Substantia nigra (tissue), 51 donors: ENCODE measurements at places on chromosomes 4 and X.

DNA sequence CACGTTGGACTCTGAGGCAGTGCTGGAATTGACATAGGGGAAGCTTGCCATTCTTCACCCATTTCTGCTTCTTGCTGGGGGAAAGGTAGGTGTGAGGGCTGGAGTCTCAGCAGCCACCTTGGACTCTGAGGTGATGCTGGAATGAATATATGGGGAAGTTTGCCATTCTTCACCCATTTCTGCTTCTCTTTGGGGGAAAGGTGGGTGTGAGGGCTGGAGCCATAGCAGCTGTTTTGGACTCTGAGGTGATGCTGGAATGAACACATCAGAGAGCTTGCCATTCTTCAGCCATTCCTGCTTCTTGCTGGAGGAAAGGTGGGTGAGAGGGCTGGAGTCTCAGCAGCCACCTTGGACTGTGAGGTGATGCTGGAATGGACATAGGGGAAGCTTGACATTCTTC is 115.1 kb downstream of the CRLF2 start:
- no peak for DNase-seq

- no peak for DNase-seq
Measured at GRCh38 chr4:52933738-52934137, 71.6 kb downstream of the RASL11B start.

DNA sequence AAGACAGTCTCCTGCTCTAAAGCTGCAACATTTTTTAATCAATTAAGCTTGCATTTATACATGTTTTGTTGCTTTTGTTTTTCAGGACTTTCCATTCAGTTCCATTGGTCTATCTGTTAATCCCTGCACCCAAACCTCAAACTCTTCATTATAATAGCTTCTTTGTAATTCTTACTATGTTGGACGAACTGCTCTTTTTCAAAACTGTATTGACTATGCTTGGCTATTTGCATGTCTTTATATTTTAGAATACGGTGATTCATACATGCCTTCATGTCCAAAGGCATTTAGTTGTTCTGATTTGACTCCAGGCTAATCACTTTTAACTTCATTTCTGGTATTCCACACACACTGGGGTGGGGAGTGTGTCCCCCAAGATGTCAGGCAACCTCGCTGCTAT is 14.1 kb downstream of the MAGEC1 start:
- DNase-seq: no peak

- DNase-seq: no peak
Measured at GRCh38 chr4:94237271-94237670, 29.6 kb downstream of the SMARCAD1 start.

- no peak for DNase-seq
Measured at GRCh38 chrX:4787971-4788370, 1074.5 kb upstream of the PRKX start.

GRCh38 chrX:12977761-12978204 is 2.9 kb downstream of the TMSB4X start:
- DNase-seq: no peak

DNA sequence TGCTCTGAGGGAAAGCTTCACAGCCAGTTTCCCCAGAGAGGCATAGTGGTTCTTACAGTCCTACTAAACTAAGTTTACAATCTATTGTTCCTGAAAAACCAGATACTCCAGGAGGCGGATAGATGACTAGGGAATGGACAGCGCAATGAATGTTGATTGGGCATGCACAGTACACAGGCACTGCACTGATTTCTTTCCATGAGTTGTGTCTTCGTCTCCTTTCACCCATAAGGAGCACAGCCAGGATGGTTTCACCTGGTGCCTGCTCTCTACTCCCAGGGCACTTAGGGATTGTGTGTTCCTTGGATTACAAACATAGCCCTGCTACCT is 144.9 kb downstream of the PALLD start:
- DNase-seq: no peak

GRCh38 chrX:8201896-8202331 is 30.8 kb upstream of the VCX2 start:
- DNase-seq: no peak

GRCh38 chr4:8217246-8217511 is 18.1 kb downstream of the SH3TC1 start:
- DNase-seq: no peak

DNA sequence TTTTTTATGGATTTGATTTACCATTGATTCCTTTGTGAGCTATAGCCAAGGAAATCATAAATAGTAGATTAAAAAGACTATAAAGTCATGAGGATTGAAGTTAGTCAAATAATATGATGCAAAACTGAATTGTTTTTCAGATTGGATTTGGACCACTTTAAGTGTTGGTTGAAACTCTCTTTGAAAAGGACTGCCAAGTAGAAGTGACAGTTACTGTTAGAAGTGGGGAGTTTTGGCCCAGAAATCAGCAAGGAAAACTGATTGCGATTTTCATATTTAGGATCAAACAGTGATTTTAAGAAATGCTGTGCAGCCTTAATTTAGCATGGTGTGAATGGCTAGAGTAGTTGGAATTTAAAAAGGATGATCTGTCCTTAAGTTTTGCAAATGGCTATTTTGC is 4.9 kb downstream of the ADGRL3 start:
- no peak for DNase-seq

- DNase-seq: no peak
Measured at GRCh38 chrX:1075741-1076140, 136.7 kb downstream of the CRLF2 start.

DNA sequence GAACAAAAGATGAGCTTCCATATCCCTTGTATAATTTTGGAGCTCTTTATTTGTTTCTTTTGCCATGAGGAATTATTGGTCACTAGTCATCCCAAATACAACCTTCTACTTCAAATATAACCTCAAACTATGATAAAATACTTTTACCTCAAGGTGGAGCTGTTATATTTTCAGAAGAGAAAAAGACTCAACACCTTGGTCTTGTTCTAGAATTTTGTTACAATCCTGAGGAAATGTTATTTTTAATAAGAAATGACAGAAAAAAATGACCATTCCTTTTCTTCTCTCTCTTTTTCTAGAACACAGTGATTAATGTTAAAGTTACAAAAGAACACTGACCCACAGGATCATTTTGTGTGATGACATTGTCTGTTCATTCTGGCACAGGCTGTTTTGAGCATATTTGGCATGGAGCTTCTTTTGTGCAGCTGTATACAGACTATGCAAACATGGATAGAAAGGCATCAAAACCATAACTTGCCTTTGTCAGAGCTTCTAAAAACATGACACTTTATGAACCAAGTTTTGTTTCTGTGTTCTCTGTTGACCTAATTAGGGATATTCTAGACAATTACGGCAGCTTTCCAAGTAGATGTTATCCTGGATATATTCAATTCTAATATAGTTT is 159.6 kb upstream of the CTSO start:
- DNase-seq: no peak

DNA sequence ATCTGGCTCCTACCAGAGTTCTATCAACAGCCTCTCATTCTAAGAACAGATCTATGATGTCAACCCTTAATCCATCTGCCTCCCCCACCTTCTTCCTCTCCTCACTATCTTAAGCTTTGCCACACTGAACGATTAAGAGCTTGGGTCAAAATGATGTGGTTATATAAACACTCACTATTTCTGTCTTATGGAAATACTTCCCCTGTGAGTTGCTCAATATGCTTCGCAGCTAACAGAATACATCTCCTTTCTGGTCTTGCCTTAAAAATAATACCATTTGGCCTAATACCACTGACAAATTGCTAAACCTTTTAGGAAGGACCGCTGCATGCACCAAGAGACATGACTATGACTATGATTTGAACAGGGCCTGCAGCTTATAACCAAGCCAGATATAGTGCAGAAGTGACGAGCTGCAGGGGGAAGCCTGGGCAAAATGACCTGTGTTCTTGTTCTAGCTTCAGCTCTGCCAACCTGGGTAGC is 130.9 kb downstream of the RNF150 start:
- DNase-seq: no peak

DNA sequence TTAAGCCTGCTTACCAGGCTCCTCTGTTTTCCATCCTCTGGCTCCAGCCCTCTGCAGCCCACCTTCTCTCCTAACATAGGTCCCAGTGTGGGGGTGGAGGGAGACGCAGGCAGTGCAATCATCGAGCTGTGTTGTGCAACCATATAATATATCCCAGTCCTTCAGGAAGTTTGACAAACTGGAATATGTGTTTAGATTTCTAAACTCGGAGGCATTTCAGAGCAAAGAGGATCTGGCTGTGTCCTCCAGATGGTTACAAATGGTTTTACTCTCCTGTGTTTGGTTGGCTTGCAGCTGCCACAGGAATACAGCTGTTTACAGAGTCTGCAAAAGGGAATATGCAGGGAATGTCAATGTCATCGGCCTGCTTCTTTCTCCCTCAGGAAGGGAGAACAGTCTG is 195.3 kb upstream of the LNX1 start:
- DNase-seq: no peak

DNA sequence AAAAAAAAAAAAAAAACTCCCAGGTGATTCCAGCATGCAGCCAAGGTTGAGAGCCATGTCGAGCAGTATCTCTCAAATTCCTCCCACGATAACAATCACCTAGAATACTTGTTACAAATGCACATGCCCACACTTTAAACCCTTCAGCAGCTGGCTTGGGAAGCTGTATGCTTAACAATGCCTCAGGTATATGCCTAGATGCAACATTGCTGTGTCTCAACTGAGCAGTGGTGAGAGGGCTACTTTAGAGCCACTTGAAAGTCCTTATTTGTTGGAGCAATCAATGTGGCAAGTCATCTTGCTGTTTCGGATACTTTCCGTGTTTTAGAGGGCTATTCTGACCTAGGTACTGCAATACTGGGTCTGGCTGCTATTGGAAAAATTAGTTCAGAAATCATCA is 487.4 kb downstream of the INPP4B start:
- DNase-seq: no peak

- no peak for DNase-seq
Measured at GRCh38 chrX:120499301-120500072, 30.4 kb upstream of the LAMP2 start.

- DNase-seq: no peak
Measured at GRCh38 chr4:112279025-112279881, 6.5 kb downstream of the TIFA start.

GRCh38 chr4:48954314-48954713 is 31.8 kb upstream of the CWH43 start:
- DNase-seq: no peak

DNA sequence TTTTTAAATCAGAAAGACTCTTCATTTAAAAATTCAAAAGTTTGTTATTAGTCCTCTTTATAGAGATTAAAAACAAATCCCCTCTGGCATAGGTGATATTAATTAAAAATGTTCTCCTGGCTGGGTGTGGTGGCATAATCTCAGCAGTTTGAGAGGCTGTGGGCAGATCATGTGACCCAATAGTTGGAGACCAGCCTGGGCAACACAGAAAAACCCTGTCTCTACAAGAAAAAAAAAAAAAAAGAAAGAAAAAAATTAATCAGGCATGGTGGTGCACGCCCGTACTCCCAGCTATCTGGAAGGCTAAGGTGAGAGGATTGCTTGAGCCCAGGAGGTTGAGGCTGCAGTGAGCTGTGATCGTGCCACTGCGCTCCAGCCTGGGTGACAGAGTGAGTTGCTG is 38.9 kb downstream of the RASGEF1B start:
- DNase-seq: no peak

DNA sequence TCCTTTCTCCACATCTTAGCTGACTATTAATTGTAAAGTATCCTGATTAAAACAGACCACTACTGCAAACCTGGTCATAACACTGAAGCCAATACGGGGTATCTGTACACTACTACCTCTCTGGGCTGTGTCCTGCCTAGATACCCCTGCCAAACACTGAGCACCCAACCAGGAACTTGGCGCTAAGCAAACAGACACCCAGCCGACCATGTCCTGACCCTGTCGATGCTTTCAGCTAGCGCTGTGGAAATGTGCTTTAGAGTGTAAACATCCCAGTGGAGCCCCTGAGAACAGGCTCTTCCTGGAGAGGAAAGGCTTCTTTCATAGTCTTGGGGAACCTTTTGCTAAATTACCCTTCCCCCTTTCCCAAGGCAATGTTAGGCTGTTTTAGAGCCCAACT is 52.9 kb downstream of the CCNG2 start:
- DNase-seq: no peak

GRCh38 chr4:121822796-121823504 is 733 bp downstream of the CCNA2 start:
- no peak for DNase-seq
